ENCODE measurements at places on chromosomes 1 and 21. TPM values are rescaled to one million over a fixed set of nuclear protein-coding genes. Genes with fewer than 3 reads are reported as not detected.

Gene ST6GALNAC5
- total RNA-seq = not detected

Gene FLG2
- total RNA-seq = not detected

Gene PTGFR
- 0.91 TPM for total RNA-seq

Gene PDPN
- total RNA-seq = 0.33 TPM

Gene CNIH3
- 1.7 TPM for total RNA-seq

Gene USH2A
- 1.5 TPM for total RNA-seq

Gene FASLG
- total RNA-seq = not detected

Gene MARK1
- total RNA-seq = 0.38 TPM

Data from left lobe of liver (tissue), 2 donors.